ENCODE measurements at places on chromosomes 4 and X.

- peak; percentile 29 for DNase-seq
Measured at GRCh38 chr4:165668694-165669093, 204.3 kb upstream of the TLL1 start.

- peak; percentile 19 for DNase-seq
Measured at GRCh38 chr4:184104419-184105101, 113.1 kb downstream of the ENPP6 start.

DNA sequence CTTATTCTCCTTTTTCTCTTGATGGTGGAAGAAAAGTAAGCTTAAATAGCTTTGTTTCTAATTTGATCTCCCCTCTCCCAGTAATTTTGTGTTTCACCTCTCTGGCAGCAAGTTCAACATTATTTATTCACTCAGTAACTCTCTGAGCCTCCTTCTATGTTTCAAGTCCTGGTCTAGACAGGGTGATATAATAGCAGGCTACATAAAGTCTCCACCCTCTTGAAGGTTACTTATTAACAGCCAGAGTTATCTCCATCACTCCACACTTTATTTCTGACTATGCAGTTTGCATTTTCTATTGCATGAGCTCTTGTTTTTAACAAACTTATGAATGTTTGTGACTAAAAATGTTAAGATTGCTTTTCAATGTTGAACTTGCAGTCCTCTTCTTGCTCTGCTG is 17.8 kb upstream of the ANOS1 start:
- no peak for DNase-seq

- no peak for DNase-seq
Measured at GRCh38 chr4:145782756-145783155, 102.8 kb downstream of the C4orf51 start.

- DNase-seq, result peak; percentile 67
Measured at GRCh38 chrX:74015379-74016019, 288.5 kb upstream of the ZCCHC13 start.

GRCh38 chr4:156195914-156196313 is 242.2 kb upstream of the CTSO start:
- DNase-seq, result no peak

GRCh38 chr4:186979961-186980745 is 256.5 kb upstream of the FAT1 start:
- DNase-seq, result peak; percentile 51

DNA sequence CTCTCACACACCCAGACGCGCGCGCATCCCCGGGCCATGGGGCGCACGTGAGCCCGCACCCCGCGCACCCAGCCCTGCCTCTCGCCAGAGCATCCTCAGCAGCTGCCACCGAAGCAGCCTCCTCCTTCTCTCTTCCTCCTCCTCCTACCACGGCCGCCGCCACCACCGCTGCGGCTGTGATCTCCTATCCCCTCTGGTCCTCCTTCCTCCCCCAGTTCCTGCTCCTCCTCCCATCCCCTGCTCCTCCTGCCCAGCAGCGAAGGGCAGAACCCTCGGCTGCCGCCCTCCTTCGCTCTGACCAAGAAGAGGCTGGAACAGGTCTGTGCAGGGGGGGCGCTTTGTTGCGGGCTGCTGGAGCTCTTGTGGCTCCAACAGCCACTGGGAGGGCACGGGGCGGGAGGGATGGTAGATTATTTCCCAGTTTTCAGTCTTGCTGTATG is 148.7 kb upstream of the CHRDL1 start:
- no peak for DNase-seq

- DNase-seq, result peak; percentile 65
Measured at GRCh38 chr4:114384629-114385028, 214.0 kb upstream of the UGT8 start.

- no peak for DNase-seq
Measured at GRCh38 chr4:175953960-175954521, 111.6 kb upstream of the WDR17 start.

DNA sequence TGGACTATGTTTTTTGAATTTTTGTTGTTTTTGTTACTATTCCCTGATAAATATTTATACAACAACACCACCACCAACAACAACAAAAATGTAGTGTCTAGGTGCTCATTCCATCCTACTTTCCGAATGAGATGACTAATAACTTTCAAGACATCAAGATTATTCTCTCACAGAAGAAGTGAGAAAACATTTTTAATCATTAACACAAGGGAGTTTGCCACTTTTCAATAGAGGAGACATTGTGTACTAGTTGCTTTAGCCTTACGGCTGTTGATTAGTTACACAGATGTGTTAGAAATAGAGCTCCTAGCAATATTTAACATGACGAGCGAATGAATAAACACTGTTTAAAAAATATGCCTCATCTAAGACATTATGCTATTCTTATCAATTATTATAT is 898.8 kb downstream of the C4orf33 start:
- no peak for DNase-seq

DNA sequence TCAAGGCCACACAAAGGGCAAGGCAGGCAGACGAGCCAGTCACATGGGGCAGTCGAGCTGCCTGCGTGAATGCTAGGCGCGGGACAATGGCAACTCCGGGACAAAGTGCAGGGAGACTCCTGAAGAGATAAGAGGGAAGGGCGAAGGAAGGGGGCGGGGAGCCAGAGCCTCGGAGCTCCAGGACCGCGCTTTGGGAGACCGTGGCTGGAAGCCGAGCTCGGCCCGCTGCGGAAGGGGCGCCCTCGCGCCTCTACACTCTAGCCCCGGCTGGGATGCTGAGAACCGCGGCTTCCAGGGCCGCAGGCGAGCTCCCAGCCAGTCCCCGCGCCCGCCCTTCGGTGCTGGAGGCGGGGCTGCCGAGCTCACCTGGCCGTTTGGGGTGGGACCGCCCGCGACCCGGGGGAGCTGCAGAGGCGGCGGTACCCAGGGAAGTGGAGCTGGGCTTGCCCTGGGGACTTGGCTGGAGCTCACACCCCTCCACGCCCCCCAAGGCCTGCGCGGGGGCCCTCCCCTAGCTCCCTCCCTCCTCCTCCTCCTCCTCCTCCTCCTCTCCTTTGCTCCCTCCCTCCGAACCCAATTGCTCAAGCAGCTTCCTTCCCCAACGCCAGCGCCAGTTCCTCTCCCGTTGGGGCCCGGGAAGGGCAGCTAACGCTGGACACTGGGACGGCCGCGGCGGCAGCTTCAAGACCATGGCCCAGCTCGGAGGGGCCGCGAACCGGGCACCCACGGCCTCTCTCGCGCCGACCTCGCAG is at the start of gene SOWAHD:
Gene SOWAHD, plus strand, starts transcription at position 610 of the 752 bp plus-strand sequence. Its CDS starts 80 bp downstream, at position 690.
- peak; percentile 26 for DNase-seq

DNA sequence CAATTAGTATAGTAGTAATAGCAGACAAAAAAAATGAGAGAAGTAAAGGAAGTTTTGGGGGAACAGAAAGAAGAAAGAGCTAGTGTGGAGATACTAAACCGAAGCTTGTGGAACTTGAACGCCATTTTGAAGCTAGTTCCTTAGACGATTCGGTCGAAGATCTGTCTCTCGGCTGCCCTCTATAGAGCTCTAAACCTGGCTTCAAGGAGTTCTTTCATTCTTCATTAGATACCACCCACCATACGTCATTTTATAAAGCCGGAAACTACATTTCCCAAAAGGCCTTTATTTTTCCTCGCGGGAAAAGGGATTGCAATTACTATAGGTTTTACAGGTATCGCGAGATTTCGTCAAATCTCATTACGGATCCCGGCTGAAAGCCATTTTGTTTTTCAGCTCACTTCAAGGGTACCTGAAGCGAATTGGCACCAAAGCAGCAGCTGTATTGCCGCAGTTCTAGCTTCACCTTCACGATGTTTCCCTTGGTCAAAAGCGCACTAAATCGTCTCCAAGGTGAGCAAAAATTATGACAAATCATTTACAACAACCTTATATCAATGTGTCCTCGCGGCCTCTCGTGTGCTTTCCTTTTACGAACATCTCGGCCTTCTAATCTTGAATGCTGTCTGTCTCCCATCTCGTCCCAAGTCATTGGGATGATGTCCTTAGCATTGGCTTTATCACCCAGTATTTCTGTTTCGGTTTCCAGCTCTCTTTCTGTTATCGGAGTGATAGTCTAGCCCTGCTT is at the start of gene COX7B:
Gene COX7B, plus strand, starts transcription at position 388 of the 748 bp plus-strand sequence. Its CDS starts 86 bp downstream, at position 474.
- peak; percentile 97 for DNase-seq

GRCh38 chr4:36277533-36277932 is 3.9 kb upstream of the DTHD1 start:
- DNase-seq, result no peak

DNA sequence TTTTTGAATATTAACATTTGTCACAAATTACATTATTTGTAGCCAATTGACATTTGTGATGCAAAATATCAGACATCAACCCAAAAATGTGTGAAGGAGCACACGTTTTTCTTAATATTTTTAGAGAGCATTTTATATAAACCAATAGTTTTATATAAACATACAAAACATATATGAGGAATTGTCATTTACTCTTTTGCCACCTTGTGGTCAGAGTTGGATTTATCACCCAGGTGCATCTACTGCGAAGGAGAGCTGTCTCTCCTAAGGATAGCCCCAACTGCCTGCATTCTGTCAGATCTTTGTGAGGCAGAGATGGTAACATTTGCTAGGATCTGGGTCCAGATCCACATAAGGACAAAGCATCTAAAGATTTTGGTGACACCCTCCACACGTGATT is 2.5 kb upstream of the USP27X start:
- no peak for DNase-seq

- DNase-seq, result no peak
Measured at GRCh38 chr4:1045595-1046201, 34.3 kb downstream of the FGFRL1 start.

DNA sequence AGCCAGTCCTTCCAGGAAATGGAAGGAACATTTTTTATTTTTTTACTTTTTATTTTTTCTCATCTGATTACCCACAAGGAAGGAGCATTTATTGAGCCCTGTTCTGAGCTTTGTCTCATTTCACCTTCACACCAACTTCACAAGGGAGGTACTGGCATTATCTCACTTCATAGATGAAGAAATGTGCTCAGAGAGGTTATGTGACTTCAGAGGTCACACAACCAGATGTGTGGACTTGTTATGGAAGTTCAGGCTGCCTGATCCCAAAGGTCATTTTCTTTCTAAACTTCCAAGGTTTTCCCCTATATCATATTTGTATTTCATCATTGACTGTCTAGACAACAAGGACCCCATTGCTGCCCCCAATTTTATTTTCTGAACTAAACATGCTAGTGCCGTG is 160.3 kb downstream of the DCLK2 start:
- no peak for DNase-seq

- peak; percentile 24 for DNase-seq
Measured at GRCh38 chr4:76363556-76364290, 57.2 kb downstream of the STBD1 start.

DNA sequence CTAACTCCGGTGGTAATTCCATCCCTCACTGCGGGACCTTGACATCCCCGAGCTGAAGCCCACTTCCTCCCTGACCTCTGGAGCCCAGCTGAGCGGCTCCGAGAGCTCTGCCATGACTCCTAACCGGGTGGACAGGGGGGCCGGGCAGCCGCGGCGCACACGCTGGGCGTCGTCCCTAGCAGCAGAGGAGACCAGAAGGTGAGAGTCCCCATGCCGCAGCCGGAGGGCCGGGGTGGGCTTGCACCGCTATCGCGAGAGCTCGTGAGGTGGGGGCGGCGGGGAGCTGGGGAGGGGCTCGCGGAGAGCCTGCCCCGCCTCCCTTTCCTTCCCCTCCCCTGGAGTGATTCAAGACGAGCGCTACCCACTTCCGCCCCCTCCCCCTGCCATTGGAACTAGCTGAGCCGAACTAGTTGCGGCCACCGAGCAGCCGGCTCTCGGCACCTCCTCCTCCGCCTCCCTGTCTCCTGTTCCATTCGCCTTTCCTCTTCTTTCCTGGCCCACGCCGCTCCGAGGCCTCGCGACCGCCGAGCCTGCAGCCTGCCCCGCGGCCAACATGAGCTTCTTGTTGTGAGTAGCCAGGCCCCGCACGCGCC is at the start of gene MOB1B:
Gene MOB1B, plus strand, starts transcription at position 386 of the 593 bp plus-strand sequence. Its CDS starts 168 bp downstream, at position 554.
- peak; percentile 91 for DNase-seq

- no peak for DNase-seq
Measured at GRCh38 chrX:134745636-134746409, 87.6 kb upstream of the PLAC1 start.

All from fibroblast of skin of scalp (primary cell).